ENCODE measurements at places on chromosomes 11 and 22. TPM values are rescaled to one million over a fixed set of nuclear protein-coding genes. Genes with fewer than 3 reads are reported as not detected.

DNA sequence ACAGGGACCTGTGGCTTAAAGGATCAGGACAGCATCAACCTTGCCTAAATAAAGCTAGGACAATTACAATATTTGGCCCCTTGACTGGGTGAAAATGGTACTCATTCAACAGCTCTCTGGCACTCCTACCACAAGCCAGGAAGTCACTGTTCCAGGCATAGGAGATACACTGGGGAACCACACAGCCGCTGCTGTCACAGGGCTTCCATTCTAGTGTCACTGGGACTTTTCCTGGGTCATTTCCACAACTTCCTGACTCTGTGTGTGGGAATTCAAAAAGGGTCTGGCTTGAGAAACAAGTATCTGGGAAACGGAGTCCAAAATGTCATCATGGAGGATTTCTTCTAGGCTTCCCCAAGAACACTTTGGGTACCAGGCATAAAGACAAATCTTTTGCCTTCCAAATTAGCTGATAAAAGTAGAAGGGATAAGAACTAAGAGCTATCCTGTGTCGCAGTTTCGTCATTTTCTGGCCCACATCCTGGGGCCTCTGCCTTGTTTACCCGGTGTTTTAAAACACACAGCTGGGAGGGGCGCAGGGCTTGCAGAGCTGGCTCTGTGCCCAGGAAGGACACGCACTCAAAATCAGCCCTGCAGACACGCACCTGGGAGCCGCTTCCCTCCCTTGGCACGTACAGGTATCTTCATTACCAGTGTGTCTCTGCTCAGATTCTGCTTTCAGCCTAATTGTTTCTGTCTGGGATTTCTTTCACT is 38.0 kb downstream of the TMEM45B start:
- H3K36me3 ChIP-seq = peaks cover 8% of the 10 kb centered on the region
- peaks cover 13% of the 10 kb centered on the region for H3K4me1 ChIP-seq
- DNase-seq = peak; percentile 94

DNA sequence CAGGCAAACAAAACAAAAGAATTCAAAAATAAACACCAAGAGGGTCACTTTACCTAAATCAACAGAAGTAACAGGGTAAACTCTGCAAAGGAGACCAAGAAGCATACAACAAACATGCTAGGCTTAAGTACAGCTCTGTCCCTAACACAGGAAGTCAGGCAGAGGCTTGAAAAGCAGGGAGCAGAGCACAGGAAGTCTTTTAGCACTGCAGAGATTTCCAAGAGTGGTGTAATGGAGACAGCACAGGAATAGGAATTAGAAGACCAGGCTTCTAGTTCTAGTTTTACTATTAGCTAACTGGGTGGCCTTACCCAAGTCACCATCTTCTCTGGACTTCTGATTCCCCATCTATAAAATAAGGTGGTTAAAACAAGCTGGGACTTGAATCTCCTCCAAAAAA is 1.9 kb downstream of the RBFOX2 start:
- peak overlapping the region; percentile 80 for H3K27ac ChIP-seq
- DNase-seq = no peak
- H3K4me3 ChIP-seq = peak overlapping the region; percentile 79
- H3K4me1 ChIP-seq = peaks cover 22% of the 10 kb centered on the region
- no peaks in the 10 kb centered on the region for H3K36me3 ChIP-seq

DNA sequence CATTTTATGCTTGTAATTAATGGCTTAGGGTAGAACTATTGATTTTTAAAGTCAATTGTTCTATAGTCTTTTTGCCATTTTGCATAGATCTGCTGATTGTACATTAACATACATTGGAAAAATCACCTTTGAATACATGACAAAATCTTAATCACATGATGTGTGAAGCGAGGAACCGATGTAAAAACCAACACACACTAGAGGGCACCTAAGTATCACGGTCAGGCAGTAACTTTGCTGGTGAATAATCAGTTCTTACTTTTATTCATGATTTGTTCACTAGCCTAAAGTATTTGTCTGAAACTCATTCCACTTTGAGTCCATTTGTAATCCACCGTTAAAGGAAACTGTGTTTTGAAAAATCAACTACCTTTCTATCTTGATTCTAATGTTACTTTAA is 28.2 kb downstream of the JHY start:
- H3K36me3 ChIP-seq = no peaks in the 10 kb centered on the region
- no peaks in the 10 kb centered on the region for H3K4me1 ChIP-seq
- no peak overlapping the region for H3K4me3 ChIP-seq

DNA sequence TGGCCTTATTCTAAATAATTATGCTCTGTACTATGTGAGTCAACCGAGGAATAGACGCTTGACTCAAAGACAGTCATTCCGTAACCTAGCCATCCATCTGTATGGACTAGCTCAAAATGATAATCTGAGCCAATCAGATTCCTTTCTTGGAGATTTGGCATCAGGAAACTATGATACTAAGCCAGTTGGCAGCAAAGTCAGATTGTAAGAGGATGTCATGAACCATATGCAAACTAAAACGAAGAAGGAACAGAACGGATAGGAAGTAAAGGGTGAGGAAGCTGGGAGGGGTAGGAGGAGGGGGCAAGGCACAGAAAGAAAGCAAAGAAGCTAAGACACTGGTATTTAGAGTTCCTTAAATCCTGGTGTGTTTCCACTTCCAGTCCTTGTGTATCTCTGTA is 10.7 kb upstream of the SESN3 start:
- H3K4me3 ChIP-seq = no peak overlapping the region
- H3K27me3 ChIP-seq = no peaks in the 10 kb centered on the region
- H3K36me3 ChIP-seq = no peaks in the 10 kb centered on the region
- H3K27ac ChIP-seq = no peak overlapping the region

KCNQ1OT1 gene
- total RNA-seq = 15.1 TPM

FAM111B gene
- 1.4 TPM for total RNA-seq
